CD8-positive, alpha-beta memory T cell (primary cell): ENCODE measurements at places on chromosomes 4 and X. TPM values are rescaled to one million over a fixed set of nuclear protein-coding genes. Genes with fewer than 3 reads are reported as not detected.

The F11 gene
- total RNA-seq: not detected

DNA sequence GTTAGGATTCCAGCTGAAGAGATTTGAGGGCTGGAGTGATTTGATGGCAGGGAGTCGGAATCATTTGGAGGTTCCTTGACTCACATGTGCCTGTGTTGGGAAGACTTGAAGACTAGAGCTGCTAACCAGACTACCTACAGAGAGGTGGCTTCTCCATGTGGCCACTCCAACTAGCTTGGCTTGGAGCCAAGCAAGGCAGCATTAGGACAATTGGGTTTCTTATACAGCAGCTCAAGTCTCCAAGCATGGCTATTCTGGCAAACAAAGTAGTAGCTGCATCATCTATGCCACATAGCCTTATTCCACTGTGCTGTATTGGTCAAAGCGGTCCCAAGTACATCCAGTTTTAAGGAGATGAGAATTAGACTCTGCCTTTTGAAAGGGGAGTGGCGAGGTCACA, 171.7 kb upstream of the SLC4A4 start:
- H3K4me1 ChIP-seq: no peaks in the 10 kb centered on the region
- DNase-seq: no peak
- H3K27ac ChIP-seq: no peak overlapping the region

DNA sequence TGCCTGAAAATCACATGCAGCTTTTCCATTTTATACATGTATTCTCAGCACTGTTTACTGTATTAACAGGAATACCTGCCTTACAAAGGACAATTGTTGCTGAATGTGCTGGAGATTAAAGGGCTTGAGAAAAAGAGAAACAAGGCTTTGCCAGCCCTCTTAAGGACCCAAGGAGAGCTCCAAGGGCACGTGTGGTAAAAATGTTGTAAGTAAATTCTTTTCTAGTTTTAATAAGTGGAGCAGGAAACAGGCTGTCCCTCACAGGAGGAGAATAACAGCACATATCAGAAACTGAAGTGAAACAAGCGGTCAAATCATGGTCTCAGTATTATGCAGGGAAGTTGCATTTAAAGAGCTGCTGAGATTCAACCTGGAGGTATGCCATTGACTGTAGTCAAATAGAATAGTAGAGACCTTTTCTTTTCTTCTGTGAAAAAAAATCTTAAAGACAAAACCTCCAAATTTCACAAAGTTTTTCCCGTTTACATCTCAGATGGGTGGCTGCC, 18.5 kb downstream of the IGFBP7 start:
- H3K27me3 ChIP-seq: no peaks in the 10 kb centered on the region
- no peak overlapping the region for H3K4me3 ChIP-seq
- H3K27ac ChIP-seq: no peak overlapping the region
- no peak for DNase-seq

DNA sequence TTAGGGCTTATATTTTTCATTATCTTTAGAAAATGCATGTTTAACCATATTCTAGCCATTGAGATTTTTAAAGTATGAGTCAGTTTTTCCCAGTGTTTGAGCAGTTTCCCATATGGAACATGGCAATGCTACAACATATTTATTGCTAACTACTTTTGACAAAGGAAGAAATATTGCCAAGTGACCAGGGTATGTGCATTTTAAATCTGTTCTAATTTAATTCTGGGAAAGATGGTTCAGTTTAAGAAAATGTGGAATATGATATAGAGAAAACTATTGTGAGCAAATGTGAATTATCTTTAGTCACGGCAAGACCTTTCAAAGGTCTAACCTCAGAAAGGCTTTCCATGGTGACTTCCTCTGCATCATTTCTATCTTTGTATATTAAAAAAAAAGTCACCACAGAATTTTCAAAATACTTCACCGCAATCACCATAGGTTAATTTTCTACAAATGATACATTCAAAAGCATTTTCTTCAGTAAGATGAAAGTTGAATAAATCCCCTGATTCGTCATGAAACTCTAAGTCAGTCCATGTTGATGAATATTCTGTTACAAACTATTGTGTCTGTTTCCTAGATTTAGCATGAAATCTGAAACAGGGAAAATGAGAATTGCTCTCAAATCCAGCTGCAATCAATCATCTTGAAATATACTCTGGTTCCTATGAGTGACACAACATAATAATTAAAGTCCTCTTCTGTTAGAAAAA, 2349.0 kb upstream of the TENM3 start:
- H3K4me3 ChIP-seq: no peak overlapping the region
- no peak overlapping the region for H3K27ac ChIP-seq
- no peak for DNase-seq
- no peaks in the 10 kb centered on the region for H3K27me3 ChIP-seq
- no peaks in the 10 kb centered on the region for H3K36me3 ChIP-seq
- no peaks in the 10 kb centered on the region for H3K4me1 ChIP-seq

DNA sequence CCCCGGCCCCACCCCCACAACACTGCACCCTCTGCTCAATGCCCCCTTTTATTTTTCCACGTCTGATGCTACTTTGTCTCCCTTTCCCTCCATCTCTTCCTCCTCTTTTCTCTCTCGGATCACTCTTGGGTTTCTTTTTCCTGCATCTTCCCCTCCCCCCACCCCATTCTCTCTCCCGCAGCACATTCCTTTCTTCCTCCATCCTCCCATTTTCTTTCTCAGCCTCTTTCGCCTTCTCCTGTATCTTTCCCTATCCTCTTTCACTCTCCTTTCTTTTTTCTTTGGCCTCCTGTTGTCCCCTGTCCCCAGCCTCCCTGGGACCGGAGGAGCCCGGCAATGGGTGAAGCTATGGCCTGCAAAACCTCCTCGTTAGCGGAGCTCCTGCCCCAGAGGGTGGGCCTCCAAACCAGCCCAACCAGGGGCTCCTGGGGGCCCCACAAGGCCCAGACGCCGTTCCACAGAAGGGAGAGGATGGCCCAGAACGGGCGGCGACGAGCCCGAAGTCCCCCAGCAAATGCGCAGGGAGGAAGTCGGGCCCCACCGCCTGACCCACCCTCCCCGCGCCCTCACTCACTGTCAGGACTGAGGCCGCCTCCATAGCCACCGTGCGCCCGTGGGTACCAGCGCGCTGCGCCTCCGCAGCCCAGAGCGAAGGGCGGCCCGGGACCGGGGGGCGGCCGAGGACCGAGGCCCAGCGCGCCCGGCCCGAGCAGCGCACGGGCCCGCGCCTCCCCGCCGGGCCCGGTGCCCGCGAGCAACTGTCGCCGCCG, 807 bp downstream of the HMX1 start:
- DNase-seq: no peak
- no peak overlapping the region for H3K4me3 ChIP-seq
- no peaks in the 10 kb centered on the region for H3K4me1 ChIP-seq
- no peaks in the 10 kb centered on the region for H3K27me3 ChIP-seq
- no peak overlapping the region for H3K27ac ChIP-seq

DNA sequence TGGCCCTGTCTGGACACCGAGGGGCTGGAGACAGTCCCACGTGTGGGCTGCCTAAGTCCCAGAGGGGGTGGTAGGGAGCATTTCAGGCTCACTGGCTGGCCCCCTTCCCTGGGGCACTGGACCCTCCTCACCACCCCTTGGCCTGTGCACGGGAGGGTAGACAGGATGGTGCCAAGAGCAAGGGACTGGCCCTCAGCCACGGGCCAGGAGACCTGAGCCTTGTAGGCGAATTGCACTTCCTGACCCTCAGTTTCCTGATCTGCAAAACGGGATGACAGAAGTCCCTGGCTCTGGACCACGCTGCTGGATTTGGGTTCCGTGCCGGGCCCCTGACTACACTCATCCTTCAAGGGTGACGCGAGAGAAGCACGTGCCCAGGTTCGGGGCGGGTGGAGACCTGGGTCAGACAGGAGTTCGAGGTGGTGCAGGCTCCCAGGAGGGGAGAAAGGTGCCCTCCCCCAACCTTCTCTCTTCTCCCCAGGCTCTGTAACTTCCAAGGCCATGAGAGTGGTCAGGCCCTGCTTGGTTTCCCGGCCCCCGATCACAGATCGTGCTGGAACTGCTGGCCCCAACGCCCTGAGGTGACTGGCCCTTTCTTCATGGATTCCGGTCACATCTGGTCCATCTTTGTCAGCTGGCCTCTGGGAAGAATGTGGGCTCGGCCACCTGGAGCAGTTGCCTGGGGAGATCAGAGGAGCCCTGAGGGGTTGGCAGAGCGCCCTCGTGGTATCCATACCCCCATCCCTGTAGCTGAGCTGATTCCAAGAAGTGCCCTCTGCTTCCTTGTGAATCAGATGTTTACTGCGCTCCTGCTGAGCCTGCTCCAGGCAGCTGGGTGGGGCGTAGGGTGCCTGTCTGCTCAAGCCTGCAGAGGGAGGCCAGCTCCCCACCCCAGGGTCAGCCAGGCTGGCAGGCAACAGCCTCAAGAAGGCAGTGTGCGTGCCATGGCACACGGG, 3.3 kb downstream of the SH3BP2 start:
- H3K27ac ChIP-seq: no peak overlapping the region
- no peaks in the 10 kb centered on the region for H3K27me3 ChIP-seq
- no peak for DNase-seq
- no peak overlapping the region for H3K4me3 ChIP-seq

DNA sequence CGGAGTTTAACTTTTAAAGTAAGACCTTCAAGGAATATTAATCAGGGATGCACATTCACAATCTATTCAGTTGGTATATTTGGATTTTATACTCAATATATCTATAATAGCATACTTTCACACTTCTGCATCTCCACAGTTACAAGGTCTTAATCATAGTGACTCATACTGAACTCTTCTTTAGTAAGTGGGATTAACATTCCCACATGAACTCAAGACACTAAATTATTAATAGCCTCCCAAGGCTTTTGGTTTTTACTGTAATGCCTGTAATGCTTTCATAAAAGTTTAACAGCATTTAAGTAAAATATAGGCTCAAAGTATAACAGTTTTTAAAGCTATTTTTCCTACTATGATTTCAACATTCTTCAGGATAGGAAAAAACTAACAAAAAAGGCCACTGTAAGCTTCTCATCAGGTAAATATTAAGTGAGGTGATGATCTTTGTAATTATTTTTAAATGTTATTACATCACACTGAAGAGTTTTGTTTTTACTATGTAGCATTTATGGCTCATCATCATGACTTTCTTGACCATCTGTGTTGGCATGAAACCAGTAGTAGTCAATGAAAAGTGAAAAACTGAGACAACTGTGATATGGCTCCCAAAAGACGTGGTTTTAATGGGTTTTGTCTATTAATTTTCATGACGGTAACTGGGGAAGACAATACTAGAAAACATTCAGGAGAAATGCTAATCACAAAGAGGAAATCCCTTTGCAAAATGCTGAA, 91.5 kb upstream of the GALNT7 start:
- no peaks in the 10 kb centered on the region for H3K27me3 ChIP-seq
- DNase-seq: no peak
- H3K4me3 ChIP-seq: no peak overlapping the region
- H3K4me1 ChIP-seq: no peaks in the 10 kb centered on the region
- no peak overlapping the region for H3K27ac ChIP-seq

- no peak overlapping the region for H3K27ac ChIP-seq
- DNase-seq: no peak
- no peaks in the 10 kb centered on the region for H3K27me3 ChIP-seq
- H3K36me3 ChIP-seq: no peaks in the 10 kb centered on the region
- H3K4me1 ChIP-seq: no peaks in the 10 kb centered on the region
Observed at GRCh38 chr4:169142391-169142790, 128.4 kb downstream of the SH3RF1 start.

- peak within 1 kb of the TSS; percentile 61 for H3K27ac ChIP-seq
- peaks cover 23% of the 10 kb centered on the region for H3K4me1 ChIP-seq
- H3K4me3 ChIP-seq: peak within 1 kb of the TSS; percentile 73
- H3K27me3 ChIP-seq: no peaks in the 10 kb centered on the region
- H3K36me3 ChIP-seq: peaks cover 21% of the 10 kb centered on the region
- peak; percentile 79 for DNase-seq
Observed at GRCh38 chrX:71118032-71118984, at the start of gene MED12. MED12 (plus strand) TSS chrX:71118596; CDS start chrX:71118755, 159 bp downstream.

DNA sequence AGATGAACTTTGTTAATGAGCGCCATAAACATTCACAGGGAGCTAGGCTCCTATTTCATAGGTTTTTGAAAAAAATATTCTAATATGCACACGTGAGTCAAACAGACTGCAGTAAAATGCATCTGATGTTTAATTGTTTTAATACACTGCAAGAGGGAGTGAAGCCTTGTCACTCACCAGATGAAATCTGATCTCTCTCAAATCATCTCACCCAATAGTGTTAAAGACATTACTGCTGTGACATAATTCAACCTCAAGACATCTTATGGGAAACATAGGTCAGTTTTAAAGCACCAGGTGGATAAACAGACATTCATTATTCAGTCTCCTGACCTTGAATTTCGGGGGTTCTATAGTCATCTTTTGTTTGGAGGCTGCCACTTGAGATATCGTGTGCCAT, 148.3 kb downstream of the MAML3 start:
- no peaks in the 10 kb centered on the region for H3K27me3 ChIP-seq
- H3K36me3 ChIP-seq: no peaks in the 10 kb centered on the region
- no peak overlapping the region for H3K4me3 ChIP-seq
- no peaks in the 10 kb centered on the region for H3K4me1 ChIP-seq

DNA sequence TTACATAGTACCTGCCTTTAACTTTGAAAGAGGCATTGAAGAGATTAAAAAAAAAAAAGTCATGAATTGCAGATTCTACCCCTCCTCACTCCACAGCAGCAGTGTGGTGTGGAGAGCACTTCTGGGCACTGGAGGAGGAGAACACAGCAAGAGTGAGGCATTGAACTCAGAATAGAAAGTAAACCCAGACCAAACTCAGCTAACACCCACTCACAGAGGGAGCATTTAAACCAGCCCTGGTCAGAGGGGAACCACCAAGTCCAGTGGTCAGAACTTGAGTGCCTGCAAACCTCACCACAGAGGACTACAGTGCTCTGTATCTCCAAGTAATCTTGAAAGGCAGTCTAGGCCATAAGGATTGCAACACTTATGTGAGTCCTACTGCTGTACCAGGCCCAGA, 15.6 kb upstream of the UGT2A1 start:
- H3K27me3 ChIP-seq: no peaks in the 10 kb centered on the region
- H3K36me3 ChIP-seq: no peaks in the 10 kb centered on the region
- no peak for DNase-seq
- H3K4me1 ChIP-seq: no peaks in the 10 kb centered on the region
- no peak overlapping the region for H3K4me3 ChIP-seq

- no peak overlapping the region for H3K27ac ChIP-seq
- no peaks in the 10 kb centered on the region for H3K36me3 ChIP-seq
- no peak for DNase-seq
- H3K27me3 ChIP-seq: no peaks in the 10 kb centered on the region
- peaks cover 20% of the 10 kb centered on the region for H3K4me1 ChIP-seq
Observed at GRCh38 chr4:153809916-153810810, 21.3 kb upstream of the SFRP2 start.

GRCh38 chrX:106150701-106151100, 17.4 kb upstream of the PWWP3B start:
- H3K4me1 ChIP-seq: no peaks in the 10 kb centered on the region
- no peaks in the 10 kb centered on the region for H3K36me3 ChIP-seq
- H3K4me3 ChIP-seq: no peak overlapping the region
